Inflammatory macrophage treated with lipopolysaccharide for 4 hours (primary cell): ENCODE measurements at places on chromosomes 4 and X.

DNA sequence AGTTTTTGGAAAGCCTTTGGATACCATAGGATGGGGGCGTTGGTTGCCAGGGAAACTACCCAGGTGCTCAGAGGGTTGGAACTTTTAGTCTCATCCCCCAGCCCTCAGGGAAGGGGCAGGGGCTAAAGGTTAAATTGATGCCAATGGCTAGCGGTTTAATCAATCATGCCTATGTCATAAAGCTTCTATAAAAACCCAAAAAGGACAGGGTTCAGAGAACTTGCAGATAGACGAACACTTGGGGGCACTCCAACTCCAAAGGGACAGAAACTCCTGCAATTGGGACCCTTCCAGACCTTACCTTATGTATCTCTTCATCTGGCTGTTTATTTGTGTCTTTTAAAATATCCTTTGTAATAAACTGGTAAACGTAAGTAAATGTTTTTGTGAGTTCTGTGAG, 30.0 kb upstream of the GPR173 start:
- no peak for DNase-seq

GRCh38 chrX:71103110-71103983, 3.2 kb downstream of the CXorf65 start:
- DNase-seq, result no peak

DNA sequence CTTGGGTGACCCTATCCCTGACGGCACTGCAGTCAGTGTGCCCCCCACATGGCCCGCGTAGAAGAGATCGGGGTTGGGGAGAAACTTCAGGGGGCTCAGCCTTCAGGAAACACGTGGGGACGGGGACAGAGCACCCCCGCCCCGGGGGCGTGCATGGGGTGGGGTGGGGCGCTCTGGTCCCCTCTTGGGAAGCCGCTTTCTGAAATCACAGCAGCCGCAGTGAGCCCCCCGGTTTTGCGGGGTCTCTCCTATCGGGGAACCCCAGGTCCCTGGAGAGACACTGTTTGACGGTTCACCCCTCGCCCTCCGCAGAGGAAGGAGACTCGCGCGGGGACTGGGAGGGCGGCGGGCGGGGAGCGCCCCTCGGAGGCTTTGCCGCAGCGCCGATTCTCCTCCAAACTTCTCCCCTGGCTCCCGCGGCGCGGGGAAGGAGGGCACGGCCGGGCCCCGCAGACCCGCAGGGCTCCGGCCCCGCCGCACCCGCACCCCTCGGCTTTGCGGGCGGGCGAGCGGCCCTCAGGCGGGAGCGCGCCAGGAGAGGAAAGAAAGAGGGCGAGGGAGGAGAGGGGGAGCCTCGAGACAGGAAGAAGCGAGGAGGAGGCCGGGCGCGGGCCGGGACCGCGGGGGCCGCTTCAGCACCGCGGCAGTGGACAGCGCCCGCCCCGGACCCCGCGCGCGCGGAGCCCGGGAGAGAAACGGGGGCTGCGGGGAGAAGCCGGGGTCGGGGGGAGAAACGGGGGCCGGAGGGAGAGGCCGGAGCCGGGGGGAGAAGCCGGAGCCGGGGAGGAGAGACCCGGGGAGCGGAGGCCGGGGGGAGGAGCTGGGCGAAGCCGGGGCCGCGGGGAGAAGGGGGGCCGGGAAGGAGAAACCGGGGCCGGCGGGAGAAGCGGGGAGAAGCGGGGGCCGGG, 612 bp downstream of the CPLX1 start:
- DNase-seq, result no peak

- no peak for DNase-seq
Observed at GRCh38 chr4:107129076-107129475, 93.0 kb upstream of the DKK2 start.

GRCh38 chrX:150907474-150907873, 9.0 kb upstream of the CD99L2 start:
- no peak for DNase-seq

DNA sequence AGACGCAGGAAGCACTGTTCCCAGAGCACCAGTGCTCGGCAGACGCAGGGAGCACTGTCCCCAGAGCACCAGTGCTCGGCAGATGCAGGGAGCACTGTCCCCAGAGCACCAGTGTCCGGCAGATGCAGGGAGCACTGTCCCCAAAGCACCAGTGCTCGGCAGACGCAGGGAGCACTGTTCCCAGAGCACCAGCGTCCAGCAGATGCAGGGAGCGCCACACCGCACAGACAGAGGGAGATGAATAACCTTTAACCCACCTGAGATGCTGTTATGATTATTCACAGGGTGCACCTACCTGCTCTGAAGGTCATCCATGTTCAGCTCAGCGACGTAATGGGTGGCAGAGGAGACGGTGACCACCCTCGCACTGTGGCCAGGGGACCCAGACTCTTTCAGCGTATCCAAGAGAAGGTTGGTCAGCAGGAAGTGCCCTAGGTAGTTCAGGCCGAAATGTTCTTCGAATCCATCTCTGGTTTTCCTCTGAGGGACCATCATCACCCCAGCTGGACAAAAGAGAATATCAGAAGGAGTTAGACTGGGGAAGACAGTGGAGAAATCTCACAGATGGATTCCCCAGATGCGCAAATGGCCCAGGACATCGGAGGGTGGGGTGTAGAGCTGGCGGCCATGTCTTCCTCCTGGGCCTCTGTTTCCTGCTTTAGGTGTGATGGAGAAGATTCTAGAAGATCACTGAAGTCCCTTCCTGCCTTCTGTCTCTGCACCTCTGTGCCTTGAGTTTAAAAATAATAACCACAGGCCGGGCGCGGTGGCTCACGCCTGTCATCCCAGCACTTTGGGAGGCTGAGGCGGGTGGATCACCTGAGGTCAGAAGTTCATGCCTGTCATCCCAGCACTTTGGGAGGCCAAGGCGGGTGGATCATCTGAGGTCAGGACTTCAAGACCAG, 234.1 kb downstream of the DHRSX start:
- DNase-seq, result no peak

DNA sequence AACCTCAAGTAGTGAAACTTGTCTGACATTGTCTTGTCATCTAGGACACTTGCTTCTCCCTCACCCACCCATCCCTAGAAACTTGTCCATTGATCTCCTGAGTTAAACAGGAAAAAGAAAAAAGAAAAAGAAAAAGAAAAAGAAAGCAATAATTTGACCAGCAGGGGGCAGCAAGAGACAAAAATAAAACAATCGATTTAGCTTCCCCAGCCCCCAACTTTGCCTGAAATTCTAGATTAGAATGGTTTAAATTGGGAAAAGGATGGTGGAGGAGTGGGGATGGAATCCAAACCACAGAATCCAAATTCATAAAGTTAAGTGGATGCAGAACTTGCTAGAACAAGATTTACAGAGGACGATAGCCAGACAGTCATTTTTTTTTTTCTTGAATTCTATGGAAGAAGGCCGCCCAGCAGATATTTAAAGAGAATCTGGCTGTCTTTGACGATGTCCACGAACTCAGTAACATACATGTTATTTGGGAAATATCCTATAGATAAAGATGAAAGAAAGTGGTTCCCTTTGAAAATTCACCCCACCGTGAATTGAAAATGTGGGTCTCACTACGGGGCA, 282.9 kb downstream of the USP46 start:
- peak; percentile 31 for DNase-seq
